ENCODE measurements at places on chromosomes 12 and 14.

DNA sequence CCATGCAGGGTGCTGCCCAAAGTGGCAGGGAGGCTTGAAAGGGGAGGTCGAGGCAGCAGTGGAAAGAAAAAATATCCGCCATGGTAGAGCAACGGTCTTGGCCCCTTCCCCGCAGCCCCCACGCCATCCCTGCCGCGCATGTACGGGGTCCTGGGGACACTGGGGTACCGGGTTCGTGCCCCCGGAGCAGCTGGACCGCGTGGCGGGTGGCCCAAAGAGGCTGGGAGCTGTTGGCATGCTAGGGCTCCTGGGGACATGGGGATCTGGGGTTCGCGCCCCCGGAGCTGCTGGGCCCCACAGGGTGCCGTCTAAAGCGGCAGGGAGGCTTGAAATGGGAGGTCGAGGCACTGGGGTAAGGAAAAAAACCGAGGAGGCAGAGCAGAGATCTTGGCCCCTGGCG, 316.5 kb downstream of the ALG10 start:
- no peak for DNase-seq

DNA sequence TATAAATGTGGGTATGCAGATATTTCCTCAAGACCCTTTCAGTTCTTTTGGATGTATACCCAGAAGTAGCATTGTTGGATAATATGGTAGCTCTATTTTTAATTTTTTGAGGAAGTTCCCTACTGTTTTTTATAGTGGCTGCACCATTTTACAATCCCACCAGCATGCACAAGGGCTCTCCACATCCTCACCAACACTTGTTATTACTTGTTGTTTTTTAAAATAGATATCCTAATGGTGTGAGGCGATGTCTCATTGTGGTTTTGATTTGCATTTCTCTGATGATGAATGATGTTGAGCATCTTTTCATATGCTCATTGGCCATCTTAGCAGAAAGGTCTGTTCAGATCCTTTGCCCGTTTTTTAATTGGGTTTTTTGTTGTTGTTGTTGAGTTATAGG, 47.1 kb downstream of the DIP2B start:
- DNase-seq: no peak

- no peak for DNase-seq
These were observed 33.4 kb downstream of the STX2 start for GRCh38 chr12:130805635-130806034.

GRCh38 chr14:21098076-21098891, at the start of gene ZNF219:
Gene ZNF219, minus strand, starts transcription at chr14:21098655. Its CDS starts 5,064 bp downstream, at chr14:21093591.
- DNase-seq: peak; percentile 75

GRCh38 chr12:66674495-66675122, 4.3 kb downstream of the GRIP1 start:
- DNase-seq: no peak

DNA sequence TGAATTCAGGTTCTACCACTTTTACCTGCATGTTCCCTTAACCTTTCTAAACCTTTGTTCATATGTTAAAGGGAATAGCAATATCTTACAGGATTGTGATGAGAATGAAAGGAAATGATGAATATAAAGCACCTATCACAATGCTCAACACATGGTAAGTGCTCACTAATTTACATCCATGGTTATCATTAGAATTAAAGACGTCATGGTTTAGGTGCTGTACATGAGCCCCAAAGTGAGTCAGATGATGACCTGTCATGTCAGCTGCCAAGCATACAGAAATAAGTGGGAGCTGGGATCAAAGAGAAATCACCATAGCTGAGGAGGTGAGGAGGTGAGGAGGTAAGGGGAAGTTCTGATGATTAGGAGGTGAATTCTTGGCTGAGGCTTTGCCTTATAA, 135.9 kb upstream of the ATP2B1 start:
- no peak for DNase-seq

GRCh38 chr14:97719931-97720330, 922.7 kb downstream of the VRK1 start:
- DNase-seq: no peak

All from NCI-H1417 (cell line).